ENCODE measurements at places on chromosomes 1 and 21.
A peak's percentile ranks its signal among the peaks of the same experiment; 100 is the strongest.

DNA sequence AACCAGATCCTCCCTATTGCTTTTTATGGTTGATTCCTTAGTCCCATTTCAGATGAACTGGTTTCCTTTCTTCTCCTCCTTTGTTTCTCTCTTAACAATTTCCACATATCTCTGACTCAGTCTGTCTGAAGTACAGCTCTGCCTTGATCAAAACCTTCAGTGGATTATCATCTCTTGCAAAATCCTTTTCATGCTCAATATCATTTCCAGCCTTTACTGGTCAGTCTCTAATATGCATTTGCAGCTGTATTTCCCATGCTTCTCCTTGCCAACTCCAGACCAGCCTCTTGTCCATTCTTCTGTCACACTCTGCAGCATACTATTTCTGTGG, 72.2 kb downstream of the SNX7 start:
- no peak for DNase-seq

DNA sequence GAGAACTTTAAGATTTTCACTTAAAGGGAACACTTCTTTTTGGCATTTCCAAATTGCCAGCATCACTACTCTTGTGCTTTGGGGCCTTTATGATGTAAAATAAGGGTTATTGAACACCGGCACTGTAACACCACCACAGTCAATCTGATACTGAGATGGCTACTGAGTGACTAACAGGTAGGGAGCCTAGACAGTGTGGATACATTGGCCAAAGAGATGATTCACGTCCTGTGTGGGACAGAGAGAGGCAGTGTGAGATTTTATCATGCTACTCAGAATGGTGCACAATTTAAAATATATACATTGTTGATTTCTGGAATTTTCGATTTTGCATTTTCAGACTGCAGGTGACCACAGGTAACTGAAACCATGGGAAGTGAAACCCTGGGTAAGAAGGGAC, 261.6 kb downstream of the SPATA17 start:
- no peak for DNase-seq

GRCh38 chr1:48697066-48697707, 79.5 kb downstream of the BEND5 start:
- DNase-seq = peak; percentile 37

DNA sequence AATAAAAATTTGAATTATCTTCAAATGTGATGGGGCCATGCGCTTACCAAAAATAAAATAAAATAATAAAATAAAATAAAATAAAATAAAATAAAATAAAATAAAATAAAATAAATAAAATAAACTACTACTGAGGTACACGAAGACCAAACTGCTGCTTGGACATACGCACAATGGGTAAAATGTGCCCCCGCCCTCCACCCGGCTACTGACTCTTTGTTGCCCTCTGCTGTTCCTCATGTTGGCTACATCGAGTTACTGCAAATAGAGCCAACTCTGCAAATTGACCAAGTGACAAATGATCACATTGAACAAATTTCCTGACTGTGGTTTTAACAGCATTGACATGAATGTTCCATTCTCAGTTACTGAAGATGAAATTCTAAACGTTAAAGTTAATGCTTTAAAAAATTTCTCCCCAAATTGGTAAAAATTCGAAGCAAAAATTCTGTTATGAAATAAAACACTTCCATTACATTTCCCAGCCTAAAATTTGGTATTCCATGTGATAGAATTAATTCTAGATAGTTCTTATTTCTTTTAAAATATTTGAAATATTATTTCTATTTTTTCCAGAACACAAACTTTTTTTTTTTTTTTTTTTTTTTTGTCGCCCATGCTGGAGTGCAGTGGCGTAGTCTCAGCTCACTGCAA, 18.8 kb upstream of the MAP1LC3C start:
- DNase-seq = peak; percentile 58

GRCh38 chr1:221416723-221417122, 325.2 kb downstream of the DUSP10 start:
- DNase-seq = no peak

DNA sequence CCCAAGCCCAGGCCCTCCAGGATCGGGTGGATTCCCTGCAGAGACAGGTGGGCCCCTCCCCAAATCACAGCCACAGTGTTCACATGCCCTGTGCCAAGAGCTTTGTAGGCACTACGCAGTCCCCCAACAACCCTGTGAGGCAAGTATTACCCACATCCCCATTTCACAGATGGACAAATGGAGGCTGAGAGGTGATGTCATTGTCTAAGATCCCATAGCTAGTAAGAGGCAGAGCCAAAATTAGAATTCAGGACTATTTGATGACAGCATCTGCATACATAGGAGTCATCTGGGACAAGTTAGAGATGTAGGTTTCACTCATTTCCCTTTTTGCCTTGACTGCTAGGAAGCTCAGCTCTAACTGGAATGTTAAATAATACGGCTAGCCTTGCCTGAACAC, 12.0 kb downstream of the MFAP2 start:
- no peak for DNase-seq

DNA sequence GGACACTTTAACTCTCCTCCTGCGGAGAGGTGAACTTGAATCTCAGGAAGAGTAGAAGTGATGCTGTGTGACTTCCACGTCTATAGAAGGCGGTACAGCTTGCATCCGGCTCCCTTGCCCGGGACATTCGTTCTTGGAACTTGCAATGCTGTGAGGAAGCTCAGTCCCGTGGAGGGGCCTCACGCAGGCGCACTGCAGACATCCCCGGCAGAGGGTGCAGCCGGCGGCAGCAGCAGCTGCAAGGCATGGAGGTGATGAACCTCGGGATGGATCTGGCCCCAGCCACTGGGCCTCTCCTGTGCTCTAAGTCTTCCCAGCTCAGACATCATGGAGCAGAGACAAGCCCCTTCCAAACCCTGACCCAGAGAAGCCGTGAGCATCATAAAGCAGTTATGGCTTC, 61.8 kb upstream of the SOD1 start:
- DNase-seq = no peak

GRCh38 chr1:174777262-174777661, 222.5 kb upstream of the CACYBP start:
- DNase-seq = no peak

DNA sequence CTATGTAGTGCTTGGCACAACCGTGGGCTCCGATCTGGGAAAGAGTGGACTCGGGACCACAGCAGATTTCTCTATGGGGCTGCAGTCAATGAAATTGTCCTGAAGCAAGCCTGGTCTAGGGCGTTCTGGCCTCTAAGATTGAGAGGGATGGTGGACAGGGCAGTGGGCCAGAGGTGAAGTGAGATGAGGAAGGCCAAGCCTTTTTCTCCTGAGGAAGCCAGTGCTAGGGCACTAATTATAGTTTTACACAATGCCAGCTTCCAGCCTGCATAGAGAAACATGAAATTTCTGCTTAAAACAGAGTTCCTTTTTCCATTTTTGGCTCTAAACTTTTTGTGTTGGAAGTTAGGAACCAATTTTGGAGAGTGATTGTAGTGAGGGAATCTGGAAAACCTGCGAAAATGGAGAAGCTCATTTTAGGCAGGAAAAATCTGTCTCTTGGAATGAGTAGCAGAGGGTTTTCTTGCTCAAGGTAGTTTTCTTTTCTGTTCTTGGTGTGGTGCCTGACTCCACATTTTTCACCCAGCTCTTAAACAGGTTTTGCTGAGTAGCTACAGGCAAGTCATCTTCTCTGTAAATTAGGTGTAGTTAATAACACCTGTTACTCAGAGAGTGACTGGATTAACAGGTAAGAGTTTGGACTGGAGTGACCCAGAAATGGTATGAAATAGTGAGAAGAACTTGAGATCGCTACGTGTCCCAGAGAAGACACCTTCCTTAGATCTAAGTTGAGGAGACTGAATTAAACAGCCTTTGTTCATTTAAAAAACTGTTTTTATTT, 22.1 kb downstream of the UCK2 start:
- no peak for DNase-seq

- peak; percentile 97 for DNase-seq
Measured at GRCh38 chr1:212514056-212514614, 81.4 kb downstream of the NENF start.

GRCh38 chr1:65832296-65832695, 39.6 kb downstream of the PDE4B start:
- DNase-seq = peak; percentile 48

- DNase-seq = no peak
Measured at GRCh38 chr1:183466781-183467180, 5.5 kb upstream of the SMG7 start.

DNA sequence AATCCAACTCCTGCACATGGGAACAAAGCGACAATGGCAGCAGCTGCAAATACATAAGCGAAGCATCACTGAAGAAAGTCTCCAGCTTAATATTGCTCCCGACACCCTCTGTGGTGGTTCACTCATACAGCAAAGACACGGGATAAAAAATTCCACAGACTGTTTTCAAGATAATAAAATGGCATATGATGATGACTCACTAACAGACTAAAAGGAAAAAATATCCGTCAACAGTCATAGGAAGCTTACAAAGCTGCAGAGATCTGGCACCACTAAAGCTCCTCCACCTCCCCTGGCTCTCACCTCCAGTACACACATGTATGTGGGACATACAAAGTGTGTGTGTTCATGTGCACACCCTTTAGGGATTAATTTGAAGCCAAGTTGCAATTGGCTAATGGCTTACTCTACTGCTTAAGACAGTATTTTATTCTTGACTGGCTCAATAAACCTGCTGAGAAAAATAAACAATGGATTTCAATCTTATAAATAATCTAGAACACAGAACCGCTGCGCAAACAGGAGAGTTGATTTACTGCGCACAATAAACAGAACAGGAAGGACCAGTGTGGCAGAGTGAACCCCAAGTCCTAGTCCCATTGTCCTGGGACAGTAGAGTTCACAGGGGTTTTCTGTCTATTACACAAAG, 94.4 kb downstream of the SLC45A1 start:
- DNase-seq = peak; percentile 89

GRCh38 chr1:3618531-3618880, 6.3 kb upstream of the TPRG1L start:
- no peak for DNase-seq

GRCh38 chr1:118204105-118204504, 19.1 kb upstream of the SPAG17 start:
- DNase-seq = peak; percentile 53

DNA sequence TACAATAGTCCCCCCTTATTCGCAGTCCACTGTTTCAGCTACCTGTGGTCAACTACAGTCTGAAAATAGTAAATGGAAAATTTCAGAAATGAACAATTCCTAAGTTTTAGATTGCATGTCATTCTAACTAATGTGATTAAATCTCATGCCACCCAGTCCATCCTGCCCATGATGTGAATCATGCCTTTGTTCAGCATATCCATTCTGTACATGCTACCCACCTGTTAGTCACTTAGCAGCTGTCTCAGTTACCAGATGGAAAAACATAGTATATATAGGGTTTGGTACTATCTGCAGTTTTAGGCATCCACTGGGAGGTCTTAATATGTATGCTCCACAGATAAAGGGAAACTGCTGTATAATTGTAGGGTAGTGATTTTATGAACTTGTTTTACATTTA, 16.6 kb upstream of the HAO2 start:
- DNase-seq = no peak

DNA sequence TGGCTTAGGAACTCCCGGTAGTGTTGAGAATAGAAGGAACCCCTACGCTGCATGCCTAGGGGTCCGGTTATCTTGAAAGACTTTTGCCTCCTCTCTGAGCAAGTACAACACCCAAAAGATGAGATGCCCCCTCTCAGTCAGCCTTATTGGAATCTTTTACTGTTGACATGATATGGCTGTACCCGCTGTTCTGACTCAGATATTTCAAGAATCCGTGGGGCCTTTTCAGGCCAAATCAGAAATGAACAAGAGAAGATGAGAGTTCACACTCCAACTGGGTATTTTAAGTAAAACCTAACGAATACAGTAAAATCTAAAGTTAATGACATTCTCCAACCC, 164.2 kb downstream of the PPIAL4G start:
- DNase-seq = no peak

GRCh38 chr1:74964508-74965102, 169.6 kb upstream of the LHX8 start:
- DNase-seq = peak; percentile 16

GRCh38 chr1:1439546-1440261, 4.2 kb downstream of the VWA1 start:
- DNase-seq = no peak

DNA sequence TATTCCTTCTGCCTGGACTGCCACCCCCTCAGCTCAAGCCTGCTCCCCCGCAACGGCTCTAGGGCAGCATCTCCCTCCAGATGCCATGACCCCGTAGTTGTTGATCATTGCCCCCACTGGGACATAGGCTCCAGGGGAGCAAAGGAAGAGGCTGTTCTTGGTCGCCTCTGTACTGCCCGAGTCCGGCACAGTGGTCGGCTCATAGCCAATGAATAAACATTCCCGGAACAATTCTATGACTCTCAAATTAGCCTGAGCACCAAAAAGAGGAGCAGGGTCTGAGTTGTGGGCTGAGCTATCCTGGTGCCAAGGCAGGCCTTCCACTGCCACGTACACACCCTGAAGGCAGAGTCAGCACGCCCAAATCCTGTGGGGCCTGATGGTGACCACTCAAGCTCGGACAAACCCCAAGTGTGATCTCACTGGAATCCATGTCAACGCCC, 33.1 kb downstream of the CAPZB start:
- DNase-seq = peak; percentile 97

GRCh38 chr1:36814083-36814482, 220.2 kb downstream of the GRIK3 start:
- no peak for DNase-seq

- DNase-seq = peak; percentile 85
Measured at GRCh38 chr21:33854604-33855003, 61.0 kb downstream of the ATP5PO start.

DNA sequence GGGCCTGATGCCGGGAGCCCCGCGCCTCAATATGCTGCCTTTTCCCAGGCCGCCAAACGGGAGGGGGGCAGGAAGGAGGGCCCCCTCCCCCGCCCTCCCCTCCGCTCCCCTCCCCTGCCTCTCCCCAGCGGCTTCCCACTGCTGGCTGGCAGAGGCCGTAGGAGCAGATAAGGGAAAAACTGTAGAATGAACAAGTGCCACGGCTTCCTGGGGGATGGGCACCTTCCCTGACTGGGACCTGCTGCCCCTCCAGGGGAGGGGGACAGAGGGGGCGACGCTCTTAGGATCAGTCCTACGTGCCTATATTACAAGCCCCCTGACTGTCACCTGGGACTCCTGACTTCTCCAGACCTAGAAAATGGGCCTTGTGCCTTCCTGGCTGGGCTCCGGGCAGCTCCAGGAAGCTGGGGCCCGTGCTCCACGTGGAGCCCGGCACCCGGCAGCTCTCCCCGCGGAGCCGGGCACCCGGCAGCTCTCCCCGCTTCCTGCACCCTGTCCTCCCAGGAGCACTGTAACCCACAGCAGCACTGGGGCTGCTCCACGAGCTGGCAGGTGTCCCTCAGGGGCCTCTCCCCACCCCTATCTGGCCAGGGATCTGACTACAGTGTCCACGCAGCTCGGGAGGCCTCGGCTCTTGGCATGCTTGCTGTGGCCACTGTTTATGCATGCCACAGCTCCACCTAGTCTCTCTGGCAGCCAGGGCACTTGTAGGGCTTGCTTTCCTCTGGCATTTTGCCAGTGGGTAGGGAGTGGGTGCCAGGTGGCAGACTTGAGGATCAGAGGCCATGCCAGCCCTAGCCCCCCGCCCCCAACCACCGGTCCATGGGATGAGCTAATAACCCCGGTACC, 674 bp upstream of the HES5 start:
- DNase-seq = peak; percentile 54

- peak; percentile 37 for DNase-seq
Measured at GRCh38 chr1:41714638-41715389, 203.9 kb downstream of the HIVEP3 start.

GRCh38 chr1:18340158-18340764, 140.5 kb upstream of the KLHDC7A start:
- DNase-seq = no peak
